Cerebellum (tissue), 4 donors: ENCODE measurements at places on chromosomes 16 and 17. TPM values are rescaled to one million over a fixed set of nuclear protein-coding genes. Genes with fewer than 3 reads are reported as not detected.

CHMP1A gene
- total RNA-seq, result 44.2 TPM

SREBF1 gene
- total RNA-seq, result 11.8 TPM

KRTAP2-2 gene
- not detected for total RNA-seq

TEKT3 gene
- 0.82 TPM for total RNA-seq

ST6GALNAC1 gene
- 0.36 TPM for total RNA-seq

GAS2L2 gene
- 0.36 TPM for total RNA-seq

KRT9 gene
- total RNA-seq, result not detected

CES5A gene
- 0.18 TPM for total RNA-seq

CCL4 gene
- 2.6 TPM for total RNA-seq

ITGB3 gene
- total RNA-seq, result 1.6 TPM

AGRP gene
- not detected for total RNA-seq

BIRC5 gene
- 17.6 TPM for total RNA-seq

TEKT5 gene
- total RNA-seq, result not detected

CHST5 gene
- 0.45 TPM for total RNA-seq

RNF227 gene
- total RNA-seq, result 2.8 TPM

TEX19 gene
- not detected for total RNA-seq

SOCS7 gene
- 41.6 TPM for total RNA-seq

SPNS3 gene
- 1.00 TPM for total RNA-seq

SMIM5 gene
- 0.27 TPM for total RNA-seq

PTGES3L gene
- 3.1 TPM for total RNA-seq

CSH1 gene
- 3.6 TPM for total RNA-seq

CCL14 gene
- total RNA-seq, result 1.1 TPM

PRR35 gene
- total RNA-seq, result 2.7 TPM

UMOD gene
- not detected for total RNA-seq

WNK4 gene
- total RNA-seq, result 0.82 TPM

ERI2 gene
- total RNA-seq, result 27.4 TPM

DLG4 gene
- total RNA-seq, result 77.9 TPM

MYLK3 gene
- total RNA-seq, result 1.3 TPM

OVCA2 gene
- total RNA-seq, result 9.4 TPM

TMC5 gene
- total RNA-seq, result 0.36 TPM

RHBDF1 gene
- total RNA-seq, result 5.3 TPM

BICDL2 gene
- total RNA-seq, result not detected

KRTAP2-3 gene
- not detected for total RNA-seq

CCT6B gene
- total RNA-seq, result 4.0 TPM

SLC12A3 gene
- not detected for total RNA-seq

RMI2 gene
- total RNA-seq, result 7.2 TPM

DHRS7C gene
- total RNA-seq, result not detected

CCL18 gene
- total RNA-seq, result not detected

OTOA gene
- 0.36 TPM for total RNA-seq

UBTF gene
- 59.0 TPM for total RNA-seq

TPSAB1 gene
- 0.27 TPM for total RNA-seq
